ENCODE measurements at places on chromosomes 11 and 22. TPM values are rescaled to one million over a fixed set of nuclear protein-coding genes. Genes with fewer than 3 reads are reported as not detected.

ANO3 gene
- total RNA-seq = 0.45 TPM

MB gene
- not detected for total RNA-seq

FGF4 gene
- total RNA-seq = not detected

TYR gene
- total RNA-seq = not detected

C11orf52 gene
- total RNA-seq = not detected

ARHGAP32 gene
- total RNA-seq = 4.8 TPM

INSC gene
- not detected for total RNA-seq

ART1 gene
- not detected for total RNA-seq

IGSF22 gene
- not detected for total RNA-seq

OR8I2 gene
- total RNA-seq = not detected

ANO9 gene
- total RNA-seq = not detected

PLEKHA7 gene
- not detected for total RNA-seq

KRTAP5-10 gene
- total RNA-seq = not detected

DNAJB7 gene
- total RNA-seq = not detected

BET1L gene
- 30.7 TPM for total RNA-seq

OR2AG2 gene
- 0.06 TPM for total RNA-seq

SCN4B gene
- total RNA-seq = 2.5 TPM

KCNK7 gene
- not detected for total RNA-seq

Data from H4 (cell line).